GF-D8 (cell line): ENCODE measurements at places on chromosomes 4 and X.

GRCh38 chrX:12390301-12390700, 252.0 kb downstream of the FRMPD4 start:
- no peak for DNase-seq

GRCh38 chr4:189207872-189208271, 732.8 kb upstream of the FRG1 start:
- no peak for DNase-seq

DNA sequence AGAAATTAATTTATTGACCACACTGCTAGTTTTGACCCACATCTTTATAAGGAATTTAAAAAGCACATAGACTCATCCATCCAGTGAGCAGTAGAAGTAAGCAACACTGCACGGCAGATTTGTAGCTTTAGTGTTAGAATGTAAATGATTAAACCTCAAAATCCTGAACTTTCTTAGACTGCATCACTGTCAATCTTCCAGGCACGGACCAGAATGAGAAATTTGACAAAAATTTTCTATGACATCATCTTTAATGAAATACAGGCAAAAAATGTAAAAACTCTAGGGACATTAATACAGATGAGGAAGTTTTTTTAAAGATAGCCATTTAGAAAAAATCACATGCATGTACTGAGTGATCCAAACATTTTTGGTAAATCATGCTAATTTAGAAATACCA, 29.2 kb downstream of the NLGN4X start:
- DNase-seq: no peak

DNA sequence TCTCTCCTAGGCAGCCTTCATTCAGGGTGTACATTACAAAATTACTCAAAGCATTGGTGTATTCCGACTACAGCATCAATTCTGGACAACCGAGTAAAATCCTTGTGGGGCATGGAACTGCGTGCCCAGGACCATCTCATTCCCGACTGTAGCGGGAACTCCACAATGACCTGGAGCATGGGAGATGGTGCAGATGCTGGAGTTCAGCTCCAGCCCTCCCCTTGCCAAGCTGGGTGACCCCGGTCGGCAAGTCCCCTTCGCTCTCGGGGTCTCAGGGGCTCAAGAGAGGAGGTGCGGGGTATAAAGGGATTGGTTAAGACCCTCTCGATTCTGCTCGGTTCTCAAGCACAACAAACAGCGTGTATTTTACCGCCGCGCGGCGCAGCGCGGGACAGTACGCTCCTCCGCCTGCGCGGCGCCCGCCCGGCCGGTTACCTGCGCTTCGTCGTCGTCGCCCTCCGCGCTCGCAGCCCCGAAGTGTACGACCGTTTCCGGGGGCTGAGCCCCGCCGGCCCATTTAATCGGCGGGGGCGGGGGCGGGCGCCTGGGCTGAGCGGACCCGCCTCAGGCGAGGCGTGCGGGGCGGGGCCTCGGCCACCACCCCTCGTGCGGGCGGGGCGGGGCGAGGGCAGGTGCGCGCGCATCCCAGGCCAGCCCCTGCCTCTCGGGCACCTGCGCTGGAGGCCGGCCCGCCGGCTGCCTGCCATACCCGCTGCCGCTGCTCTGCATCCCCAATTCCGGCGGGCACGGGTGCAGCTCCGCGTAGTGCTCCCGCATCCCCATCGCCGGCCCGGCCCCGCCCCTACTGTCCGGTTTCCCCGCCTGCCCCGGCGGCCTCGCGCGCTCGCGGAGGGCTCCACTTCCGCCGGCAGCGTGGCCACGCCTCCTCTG, at the start of gene G6PD:
G6PD (minus strand) TSS at position 493 of the 891 bp plus-strand sequence. CDS start 691 bp downstream, outside the sequence.
- DNase-seq: peak; percentile 31

DNA sequence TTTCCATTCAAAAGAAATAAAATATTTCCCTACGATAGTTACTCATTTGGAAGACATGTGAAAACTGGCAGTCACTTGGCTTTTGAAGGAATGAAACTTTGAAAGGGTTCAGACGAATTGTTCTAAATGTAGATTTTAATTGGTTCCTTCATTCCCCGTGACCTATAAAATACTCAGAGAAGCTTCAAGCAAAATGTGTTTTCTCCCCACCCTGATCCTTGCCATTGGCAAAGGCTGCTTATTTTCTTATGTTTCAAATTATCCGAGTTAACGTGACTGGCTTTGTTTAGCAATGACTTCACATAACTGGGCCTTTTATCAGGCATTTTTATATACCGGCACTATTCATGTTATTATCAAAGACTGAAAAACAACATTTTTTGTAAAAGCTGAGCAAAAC, 204.1 kb upstream of the NEIL3 start:
- DNase-seq: no peak

DNA sequence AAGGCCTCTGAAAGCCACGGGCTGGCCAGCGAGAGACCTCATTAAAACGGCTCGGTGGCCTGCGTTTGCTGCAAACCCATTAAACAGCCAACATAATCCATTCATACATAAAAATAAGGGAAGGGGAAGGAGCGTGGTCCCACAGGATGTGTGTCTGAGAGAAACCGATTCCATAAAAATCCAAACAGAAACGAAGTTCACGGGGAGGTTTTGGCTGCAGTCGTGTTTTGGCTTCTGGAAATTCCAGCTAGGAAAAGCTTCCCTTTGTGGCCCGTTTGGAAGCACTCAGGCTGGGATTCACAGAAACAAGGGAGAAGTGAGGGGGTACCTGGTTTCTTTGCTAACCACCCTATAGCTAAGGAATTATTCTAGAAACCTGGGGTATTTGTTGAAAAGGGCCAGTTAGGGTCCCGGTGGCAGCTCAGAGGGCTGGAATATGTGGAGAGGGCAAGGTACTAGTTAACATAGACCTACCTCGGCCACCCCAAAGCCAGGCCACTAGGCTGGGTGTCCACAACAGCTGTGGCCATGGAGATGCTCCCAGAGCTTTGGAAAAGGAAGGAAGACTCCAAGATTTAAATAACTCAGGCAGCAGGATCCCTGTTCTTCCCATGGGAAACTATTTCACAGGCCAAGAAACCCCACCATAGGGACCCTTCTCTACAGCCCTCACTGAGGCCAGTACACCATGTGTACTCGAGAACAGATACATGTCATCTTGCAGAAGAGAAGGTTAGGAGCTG, 166.8 kb downstream of the BCOR start:
- DNase-seq: no peak

GRCh38 chr4:23058165-23058776, 365.5 kb downstream of the GBA3 start:
- no peak for DNase-seq

GRCh38 chr4:61067381-61067780, 132.7 kb upstream of the ADGRL3 start:
- DNase-seq: no peak

- DNase-seq: no peak
Measured at GRCh38 chr4:181308476-181309312, 934.5 kb upstream of the TENM3 start.

GRCh38 chr4:84235126-84235944, 263.8 kb downstream of the NKX6-1 start:
- DNase-seq: no peak

DNA sequence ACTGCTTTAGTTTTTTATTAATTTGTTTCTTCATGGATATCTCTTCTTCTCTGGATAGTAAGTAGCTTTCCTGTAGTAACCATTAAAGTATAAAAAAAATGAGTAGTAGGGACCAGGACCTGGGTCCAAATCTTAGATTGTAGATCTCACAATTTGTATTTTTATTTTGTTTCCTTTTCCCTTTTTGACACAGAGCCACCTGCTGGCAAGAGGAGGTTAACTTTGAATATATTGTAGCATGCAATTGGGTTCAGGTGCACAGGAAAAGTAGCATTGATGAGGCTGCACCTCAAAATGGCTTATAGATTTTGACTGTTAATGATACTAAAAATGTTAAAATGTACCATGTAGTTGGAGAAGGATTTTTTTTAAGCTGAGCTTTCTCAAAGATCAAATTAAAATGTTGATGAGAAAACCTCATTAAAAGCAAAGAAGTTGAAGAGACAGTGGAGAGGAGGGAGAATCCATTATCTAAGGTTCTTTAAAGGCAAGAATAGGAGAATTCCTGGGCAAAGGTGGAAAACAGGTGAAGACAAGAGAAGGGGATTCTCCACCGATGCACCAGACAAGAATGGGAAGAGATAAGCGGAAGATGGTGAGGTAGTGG, 48.3 kb upstream of the HPGDS start:
- DNase-seq: peak; percentile 1

DNA sequence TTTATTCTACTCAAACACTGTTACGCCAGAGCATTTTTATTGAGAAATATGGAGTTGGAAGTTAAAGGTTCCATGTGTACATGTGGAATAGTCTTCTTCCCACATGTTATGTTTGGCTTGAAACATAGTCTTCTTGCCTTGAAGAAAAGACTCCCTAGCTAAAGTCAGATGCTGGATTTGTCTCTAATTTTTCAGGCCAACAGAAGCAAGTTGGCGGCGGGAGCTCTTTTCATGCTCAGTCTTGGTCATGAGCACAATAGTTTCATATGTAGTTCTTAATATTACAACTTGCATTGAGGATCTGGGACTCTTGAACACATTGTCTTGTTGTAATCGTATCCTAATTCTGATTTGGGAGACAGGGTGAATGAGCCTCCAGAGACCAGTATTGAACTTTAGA, 19.4 kb downstream of the SEPTIN11 start:
- no peak for DNase-seq

DNA sequence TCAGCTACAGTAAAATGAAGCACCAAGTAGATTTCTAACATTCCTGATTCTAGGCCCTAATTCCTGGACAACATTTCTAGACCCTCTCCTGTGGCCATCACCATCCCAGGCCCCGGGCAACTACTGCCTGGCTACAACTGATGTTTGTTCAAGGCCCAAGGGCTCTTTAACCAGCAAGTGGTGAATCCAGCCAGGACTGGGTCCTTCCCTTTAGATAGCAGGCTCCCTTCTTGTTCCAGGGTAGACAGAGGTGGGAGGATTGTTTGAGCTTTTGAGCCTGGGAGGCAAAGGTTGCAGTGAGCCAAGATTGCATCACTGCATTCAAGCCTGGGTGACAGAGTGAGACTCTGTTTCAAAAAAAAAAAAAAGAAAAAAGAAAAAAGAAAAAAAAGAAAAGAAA, 12.7 kb upstream of the AADAT start:
- DNase-seq: no peak

DNA sequence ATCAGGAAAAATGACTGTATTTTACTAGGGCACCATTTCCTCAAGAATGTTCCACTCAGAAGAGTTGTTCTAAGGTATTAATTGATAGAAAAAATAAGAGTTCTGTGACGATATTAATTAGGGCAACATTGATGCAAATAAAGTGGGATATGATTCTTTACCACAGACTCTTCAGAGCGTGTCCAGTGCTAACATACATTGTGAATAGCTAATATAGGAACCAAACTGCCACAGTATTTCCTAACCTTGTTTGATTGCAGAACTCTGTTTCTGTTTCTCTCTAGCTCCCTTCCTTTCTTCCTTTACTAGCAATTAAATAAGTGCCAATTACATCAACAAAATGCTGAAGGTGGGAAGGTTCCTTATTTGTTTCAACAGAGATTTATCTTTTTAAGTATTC, 154.1 kb upstream of the CPEB2 start:
- peak; percentile 26 for DNase-seq

- no peak for DNase-seq
Measured at GRCh38 chr4:8533274-8533865, 46.8 kb upstream of the GPR78 start.

- DNase-seq: no peak
Measured at GRCh38 chrX:33330798-33331197, 119.4 kb upstream of the DMD start.

DNA sequence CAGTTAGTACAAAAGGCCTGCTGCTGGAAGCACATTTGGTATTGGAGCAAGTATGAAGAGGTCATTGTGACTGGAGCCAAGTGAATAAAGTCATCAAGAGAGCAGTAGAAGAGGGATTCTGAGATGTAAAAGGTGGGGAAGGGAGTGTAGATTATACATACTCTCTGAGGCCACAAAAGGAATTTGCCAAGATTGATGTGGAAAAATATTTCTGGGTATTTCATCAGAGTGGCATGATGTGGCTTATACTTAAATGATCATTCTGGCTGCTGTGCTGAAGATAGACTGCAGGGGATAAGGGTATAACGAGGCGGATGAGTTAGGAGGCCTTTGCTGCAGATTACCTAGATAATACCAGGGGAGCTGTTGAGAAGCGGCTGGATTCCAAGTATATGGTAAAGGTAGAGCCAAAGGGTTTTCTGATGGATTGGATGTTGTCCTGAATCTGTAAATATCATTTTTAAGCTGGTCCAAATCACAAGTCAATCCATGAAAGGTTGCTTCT, 231.8 kb upstream of the AGA start:
- no peak for DNase-seq

GRCh38 chr4:73914071-73914470, 44.9 kb downstream of the CXCL1 start:
- DNase-seq: no peak

- DNase-seq: no peak
Measured at GRCh38 chr4:82215039-82215438, 158.8 kb downstream of the HNRNPD start.

DNA sequence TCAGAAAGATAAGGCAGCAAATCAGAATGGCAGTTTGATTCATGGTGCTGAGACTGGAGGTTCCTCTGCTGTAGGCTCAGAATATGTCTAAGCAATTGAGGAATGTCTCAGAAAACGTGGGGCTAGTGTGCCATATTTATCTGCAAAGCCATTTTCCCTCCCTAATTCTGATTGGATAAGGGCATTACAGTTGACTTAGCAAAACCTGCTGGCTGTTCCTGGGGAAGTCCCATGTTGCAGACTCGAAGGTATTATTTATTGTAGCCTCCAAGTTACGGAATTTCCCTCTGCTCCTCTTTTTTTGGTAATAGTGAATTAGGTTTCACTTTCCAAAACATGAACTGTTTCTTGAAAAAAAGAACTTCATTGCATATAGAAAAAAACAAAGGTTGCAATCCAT, at the start of gene CXCL10:
CXCL10 (minus strand) TSS at position 109 of the 400 bp plus-strand sequence; CDS start at position 43, 66 bp downstream.
- DNase-seq: no peak

DNA sequence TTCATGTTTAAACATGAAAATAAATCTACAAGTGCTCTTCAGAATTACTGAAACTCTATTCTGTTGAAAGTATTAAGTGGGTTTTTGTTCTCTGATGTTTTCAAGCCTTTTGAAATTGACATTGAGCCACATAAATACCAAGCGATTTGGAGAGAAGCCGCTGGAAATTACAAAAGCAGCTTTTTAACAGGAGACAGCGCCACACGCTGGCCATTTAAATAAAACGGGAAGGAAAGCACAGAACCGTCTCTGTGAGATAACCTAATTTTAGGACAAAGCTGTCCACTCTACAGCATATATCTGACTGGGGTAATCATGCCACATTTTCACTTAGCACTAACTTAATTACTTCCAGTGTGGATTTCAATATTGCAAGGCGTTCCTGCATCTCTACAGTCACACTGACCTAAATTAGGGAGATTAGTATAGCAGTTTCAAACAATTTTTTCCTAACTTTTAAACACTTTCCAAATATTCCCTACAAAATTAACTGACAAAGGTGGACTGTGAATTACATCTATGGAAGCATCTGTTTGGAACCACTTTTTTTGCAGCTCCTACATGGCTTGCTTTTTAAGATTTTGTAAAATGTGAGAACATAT, 6.8 kb upstream of the ANOS1 start:
- DNase-seq: no peak

- DNase-seq: no peak
Measured at GRCh38 chrX:82589410-82589809, 918.7 kb upstream of the POU3F4 start.

GRCh38 chr4:95107635-95108034, 349.9 kb downstream of the BMPR1B start:
- DNase-seq: no peak

- no peak for DNase-seq
Measured at GRCh38 chr4:4980621-4981230, 38.5 kb downstream of the CYTL1 start.
